ENCODE measurements at places on chromosomes 2 and 18.
A peak's percentile ranks its signal among the peaks of the same experiment; 100 is the strongest.

- DNase-seq: no peak
These were observed 236.3 kb upstream of the RASGRP3 start for GRCh38 chr2:33240178-33240577.

DNA sequence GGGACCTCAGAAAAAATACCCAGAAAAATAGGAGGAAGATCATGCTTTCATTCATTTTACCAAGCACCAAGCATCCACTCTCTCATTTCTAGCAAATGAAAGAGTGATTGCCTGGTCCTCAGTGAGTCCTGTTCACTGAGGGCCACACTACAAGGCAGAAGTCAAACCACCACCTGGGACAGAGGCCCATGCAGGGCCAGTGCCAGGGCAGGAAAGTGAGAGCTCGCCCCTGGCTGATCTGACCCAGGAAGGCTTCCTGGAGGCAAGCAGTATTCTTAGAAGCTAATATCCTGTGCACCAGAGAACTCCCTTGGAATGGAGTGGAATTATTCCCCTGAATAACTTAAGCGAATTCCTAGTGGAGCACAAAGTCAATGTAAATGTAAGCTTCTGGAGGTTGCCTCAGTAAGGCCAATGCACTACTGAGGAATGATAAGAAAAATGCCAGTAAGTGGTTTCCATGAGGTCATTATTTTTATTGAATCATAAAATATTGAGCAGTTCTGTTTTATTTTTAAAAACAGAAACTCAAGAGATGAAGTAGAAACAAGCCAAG is 191.6 kb upstream of the ID2 start:
- no peak for DNase-seq

- no peak for DNase-seq
These were observed 55.5 kb upstream of the ST8SIA5 start for GRCh38 chr18:46812311-46812710.

- no peak for DNase-seq
These were observed 124.3 kb upstream of the SLC39A10 start for GRCh38 chr2:195532628-195533271.

- DNase-seq: peak; percentile 52
These were observed 2.1 kb downstream of the HK2 start for GRCh38 chr2:74835831-74836674.

GRCh38 chr18:28204154-28204553 is 27.2 kb upstream of the CDH2 start:
- no peak for DNase-seq

DNA sequence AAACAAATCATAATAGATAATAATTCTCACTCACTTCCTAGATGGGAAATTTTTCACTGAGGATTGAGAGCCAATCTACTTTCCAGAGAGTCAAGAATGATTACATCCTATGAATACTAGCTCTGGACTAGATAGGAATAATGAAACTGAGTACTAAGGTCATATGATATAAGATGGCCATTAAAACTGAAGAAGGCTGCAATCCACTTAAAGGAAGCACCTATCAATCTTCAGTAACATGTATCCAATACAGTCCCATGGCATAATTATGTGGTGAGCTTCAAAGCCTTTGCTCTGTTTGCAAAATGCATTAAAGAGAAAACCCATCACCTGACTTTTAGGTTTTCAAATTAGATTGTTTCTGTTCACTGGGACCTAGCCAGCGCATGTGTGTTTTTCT is 398.0 kb upstream of the MEIS1 start:
- DNase-seq: no peak

GRCh38 chr2:20930928-20931327 is 108.0 kb upstream of the LDAH start:
- DNase-seq: no peak

- no peak for DNase-seq
These were observed 11.7 kb downstream of the LYPD6B start for GRCh38 chr2:149050188-149050587.

DNA sequence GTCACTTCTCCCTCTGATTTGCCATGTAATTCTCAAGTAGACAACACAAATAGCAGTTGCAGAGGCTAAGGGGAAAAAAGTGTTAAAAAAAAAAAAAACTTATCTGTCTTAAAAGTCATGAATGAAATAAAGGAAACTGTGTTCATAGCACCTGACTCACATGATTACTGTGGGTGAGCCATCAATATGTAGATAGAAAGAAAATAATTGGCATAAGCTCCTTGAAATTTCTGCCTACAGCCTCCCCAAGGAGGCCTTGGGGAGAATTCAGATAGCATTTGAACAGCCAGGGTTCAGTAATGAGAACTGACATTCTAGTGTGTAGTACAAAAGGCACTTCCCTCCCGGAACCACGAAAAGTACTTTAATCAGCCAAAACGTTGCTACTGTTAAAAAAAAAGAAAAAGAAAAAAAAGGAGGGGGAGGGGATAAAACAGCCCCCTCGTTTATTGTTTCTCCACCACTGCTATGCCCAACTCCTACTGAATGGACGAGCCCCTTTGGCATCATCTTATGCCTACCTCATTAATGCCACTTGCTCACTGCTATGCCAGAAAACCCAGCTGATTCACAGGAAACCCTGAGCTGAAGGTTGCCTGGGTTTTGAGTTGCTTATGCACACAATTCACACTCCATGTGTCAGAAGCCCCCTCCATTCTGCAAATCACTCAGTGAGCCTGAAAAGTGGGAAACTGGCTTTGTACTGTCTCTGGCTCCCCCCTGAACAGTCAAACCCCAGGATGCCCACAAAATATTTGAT is 65.5 kb upstream of the KLF7 start:
- no peak for DNase-seq

DNA sequence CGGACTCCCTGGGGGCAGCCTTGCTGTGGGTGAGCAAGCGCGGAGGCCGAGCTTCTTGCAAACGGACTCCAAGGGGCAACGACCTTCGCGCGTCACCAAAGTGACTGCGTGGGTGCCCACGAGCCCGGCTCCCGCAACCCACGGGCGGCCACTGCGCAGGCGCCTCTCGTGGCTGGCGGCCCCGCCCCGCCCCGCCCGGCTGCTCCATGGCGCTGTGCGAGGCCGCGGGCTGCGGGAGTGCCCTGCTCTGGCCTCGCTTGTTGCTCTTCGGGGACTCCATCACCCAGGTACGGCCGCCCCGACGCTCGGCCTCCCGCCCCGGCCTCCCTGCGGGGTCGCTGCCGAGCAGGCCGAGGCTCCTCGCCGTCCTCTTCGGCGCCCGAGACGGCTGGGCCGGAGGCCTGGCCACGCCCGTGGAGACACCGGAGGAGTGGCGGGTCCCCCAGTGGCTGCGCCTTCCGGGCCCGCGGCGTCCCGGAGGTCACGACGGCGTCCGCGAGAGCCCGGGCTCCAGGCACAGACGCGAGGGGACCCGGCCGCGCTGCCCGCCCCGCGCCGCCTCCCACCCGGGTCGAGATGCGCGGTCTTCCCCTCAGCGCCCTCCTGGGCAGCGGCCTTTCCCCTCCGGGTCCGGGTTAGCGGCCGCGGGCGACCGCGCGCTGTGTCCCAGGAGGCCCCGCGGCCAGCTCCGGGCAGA is at the start of gene IAH1:
TSS of gene IAH1 (plus strand) at position 191 of the 697 bp plus-strand sequence. CDS start at position 207, 16 bp downstream.
- no peak for DNase-seq
